ENCODE measurements at places on chromosomes 2 and 18.

- DNase-seq, result no peak
Measured at GRCh38 chr2:170878066-170878465, 51.0 kb upstream of the GORASP2 start.

GRCh38 chr2:38698467-38699003 is 32.6 kb downstream of the GALM start:
- DNase-seq, result no peak

- no peak for DNase-seq
Measured at GRCh38 chr2:218822622-218823021, 9.0 kb downstream of the PRKAG3 start.

DNA sequence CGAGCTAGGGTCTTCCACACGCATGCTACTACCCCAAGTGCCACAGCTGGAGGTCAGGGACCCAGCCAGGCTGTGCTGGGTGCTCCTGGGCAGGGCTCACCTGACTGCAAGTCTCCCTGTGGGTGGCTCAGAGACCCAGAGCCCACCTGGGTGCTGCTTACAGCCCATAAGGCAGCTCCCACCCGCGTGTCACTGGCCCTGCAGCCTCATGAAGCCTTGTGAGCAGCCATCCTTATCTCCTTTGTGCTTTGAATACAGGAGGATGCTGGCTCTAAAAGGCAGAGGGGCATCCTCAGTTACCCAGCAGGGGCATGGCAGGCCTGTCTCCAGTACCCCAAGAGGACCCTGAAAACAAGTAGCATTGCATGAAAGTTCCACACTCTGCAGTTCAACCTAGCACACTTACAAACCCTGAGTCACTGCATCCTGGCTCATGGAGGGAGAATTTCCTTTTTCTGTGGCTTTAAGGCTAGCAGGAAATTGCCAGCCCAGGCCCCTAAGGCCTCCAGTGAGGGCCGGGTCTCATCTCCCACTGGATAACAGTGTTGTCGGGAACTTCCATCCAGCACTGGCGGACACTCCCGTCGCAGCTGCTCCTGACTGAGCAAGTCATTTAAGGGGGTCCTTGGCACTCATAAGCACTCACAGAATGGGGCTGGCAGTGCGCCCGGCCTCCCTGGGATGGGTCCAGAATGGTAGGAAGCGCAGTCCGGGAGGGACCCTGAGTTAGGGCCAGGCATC is 137.1 kb downstream of the RPIA start:
- no peak for DNase-seq

GRCh38 chr18:21123290-21123926 is 11.8 kb upstream of the ROCK1 start:
- no peak for DNase-seq
